NCI-H524 (cell line): ENCODE measurements at places on chromosomes 3 and 15.

DNA sequence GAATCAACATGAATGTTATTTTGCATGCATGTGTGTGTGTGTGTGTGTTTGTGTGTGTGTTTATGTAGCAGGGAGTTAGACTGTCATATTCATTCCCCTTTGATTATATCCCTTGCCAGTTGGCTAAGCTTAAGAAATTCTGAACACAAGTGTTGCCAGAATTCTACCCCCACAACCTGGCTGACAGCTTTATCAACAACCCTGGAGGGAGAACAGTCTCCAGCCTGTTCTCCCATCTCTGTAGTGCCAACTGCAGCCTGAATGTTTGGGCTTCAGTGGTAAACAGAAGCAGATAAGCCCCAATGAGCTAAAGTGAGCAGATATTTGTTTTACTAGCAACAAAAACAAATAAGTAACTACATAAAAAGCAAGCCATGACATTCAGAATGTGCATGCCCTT, 162.6 kb upstream of the ABI3BP start:
- no peak for DNase-seq

DNA sequence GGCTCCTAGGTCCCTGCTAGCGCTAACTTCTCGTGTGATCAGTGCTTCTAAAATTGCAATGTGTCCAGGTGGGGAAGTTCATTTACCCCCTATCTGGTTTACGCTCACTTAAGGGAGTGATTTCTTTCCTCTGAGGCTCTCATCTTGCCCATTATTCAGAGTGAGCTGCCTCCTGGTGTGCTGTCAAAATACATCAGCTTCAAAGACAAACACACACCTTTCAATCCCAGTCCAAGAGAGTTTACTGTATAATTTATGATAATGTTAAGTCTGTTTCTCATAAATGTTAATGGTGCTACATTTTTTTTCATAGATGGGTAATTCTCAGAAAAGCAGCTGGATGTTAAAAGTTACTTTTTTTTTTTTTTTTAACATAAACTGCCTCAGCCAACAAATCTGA, 112.3 kb downstream of the RORA start:
- peak; percentile 9 for DNase-seq

DNA sequence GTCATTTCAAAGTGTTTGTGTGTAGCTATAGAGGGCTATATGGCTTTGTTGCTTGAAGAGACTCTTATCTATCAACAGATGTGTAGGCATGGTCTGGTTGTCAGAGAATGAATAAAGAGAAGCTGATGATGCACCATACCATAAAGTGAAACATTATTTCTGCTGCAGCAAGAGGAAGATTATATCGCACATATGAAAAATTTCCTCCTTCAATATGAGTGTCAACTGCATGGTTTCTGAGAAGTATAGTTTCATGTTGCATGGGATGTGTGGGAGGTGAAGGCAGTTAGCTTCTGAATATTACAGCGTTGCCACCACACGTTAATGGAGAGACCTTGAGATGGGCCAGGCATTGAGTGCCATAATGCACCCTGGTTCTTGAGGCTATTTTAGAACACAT, 217.9 kb downstream of the SATB1 start:
- DNase-seq = no peak

DNA sequence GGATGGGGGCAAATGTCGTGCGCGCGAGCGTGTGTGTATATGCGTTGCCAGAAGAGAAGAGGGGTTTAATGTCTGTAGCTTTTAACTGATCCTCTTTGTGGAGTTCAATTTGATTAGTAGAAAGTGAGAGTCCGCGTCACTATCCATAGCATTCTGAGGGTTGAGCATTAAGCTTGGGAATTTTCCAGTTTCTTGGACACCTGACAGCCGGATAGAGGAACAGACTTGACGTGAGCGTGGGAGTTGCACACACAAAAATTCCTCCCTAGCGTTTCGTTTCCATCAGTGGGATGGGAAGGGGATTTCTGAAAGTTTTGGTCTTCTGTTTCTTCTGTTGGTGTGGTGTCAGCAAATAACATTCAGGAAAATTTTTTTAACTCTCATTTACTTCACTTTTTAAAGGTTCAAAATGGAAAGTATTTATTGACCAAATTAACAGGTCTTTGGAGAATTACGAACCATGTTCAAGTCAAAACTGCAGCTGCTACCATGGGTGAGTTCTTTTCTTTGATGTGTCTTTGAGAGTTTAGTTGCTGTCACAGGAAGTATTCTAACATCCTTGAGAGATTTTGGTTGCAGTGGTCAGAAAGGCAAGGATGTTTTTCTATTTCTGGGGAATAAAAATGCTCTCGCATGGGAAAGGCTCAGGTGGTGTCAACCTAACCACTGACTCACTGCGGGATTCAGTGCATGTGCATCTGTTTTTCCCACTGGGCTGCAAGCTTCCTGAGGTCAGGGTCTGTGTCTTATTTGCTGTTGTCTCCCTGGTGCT, 841 bp downstream of the POGLUT1 start:
- DNase-seq = no peak

DNA sequence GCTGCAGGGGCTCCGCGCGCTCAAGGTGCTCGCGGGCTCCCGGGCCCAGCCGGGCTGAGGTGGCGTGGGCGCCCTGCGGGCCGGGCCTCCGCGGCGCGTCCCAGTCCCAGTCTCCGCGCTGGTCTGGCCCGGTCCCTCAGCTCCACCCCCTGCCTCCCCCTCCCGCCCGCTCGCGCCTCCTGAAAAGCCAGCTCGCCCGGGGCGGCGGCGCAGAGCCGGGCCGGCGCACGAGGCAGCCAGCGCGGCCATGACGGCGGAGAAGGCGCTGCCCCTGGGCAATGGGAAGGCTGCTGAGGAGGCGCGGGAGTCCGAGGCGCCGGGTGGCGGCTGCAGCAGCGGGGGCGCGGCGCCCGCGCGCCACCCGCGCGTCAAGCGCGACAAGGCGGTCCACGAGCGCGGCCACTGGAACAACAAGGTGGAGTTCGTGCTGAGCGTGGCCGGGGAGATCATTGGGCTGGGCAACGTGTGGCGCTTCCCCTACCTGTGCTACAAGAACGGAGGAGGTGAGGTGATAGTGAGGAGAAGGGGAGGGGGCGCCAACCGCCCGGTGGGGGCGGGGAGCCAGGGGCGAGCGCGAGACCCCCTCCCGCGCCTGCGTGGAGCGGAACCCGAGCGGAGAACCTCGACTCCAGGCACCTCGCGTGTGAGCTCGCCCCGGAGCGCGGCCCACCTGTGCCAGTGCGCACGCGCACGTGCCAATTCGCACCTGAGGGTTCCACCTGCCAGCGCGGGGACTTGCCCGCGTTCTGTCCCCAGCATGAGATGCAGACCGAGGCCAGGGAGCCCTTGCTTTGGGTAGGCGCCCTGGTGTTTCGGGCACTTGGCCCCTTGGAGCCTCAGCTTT, at the start of gene SLC6A11:
TSS of gene SLC6A11 (plus strand) at position 210 of the 844 bp plus-strand sequence. CDS start at position 248, 38 bp downstream.
- peak; percentile 16 for DNase-seq

DNA sequence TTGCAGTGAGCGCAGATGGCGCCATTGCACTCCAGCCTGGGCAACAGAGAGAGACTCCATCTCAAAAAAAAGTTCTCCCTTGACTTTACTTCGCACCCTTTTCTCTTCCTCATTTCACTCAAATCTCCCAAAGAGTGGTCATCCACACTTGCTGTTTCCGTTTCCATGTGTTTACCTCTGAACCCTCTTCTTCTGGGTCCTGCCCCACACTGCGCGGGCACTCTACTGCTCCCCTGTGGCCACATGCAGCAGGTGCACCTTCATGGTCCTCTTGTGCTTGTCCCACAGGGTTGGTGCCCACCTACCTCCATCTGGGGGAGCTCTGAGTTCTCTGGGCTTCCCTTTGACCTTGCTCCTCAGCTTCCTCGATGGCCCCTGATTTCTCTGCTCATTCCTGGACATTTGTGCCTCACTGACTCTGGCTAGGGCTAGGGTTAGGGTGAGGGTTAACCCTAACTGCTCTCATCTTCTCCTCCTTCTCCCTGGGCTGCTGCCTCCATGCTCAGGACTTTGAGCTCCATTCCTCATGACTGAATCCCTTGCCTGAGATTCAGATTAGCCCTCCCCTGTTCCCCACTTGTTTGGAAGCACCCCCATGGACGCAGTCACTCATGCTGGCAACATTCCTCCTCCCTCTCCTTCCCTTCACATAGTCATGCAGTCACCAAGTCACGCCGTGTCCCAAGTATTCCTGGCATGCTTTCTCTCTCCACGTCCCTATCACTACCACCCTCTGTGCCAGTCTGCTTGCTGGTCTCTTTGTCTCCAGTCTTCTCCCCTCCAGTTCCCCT, 26.6 kb upstream of the KY start:
- peak; percentile 21 for DNase-seq

- DNase-seq = no peak
Measured at GRCh38 chr3:193774916-193775285, 181.9 kb downstream of the OPA1 start.

- no peak for DNase-seq
Measured at GRCh38 chr15:50993598-50993997, 85.1 kb downstream of the AP4E1 start.

- DNase-seq = no peak
Measured at GRCh38 chr15:77573802-77574201, 58.9 kb downstream of the LINGO1 start.

- DNase-seq = peak; percentile 71
Measured at GRCh38 chr3:124467980-124468902, 262.0 kb upstream of the UMPS start.

GRCh38 chr15:32652178-32652577, 10.7 kb downstream of the SCG5 start:
- DNase-seq = no peak

DNA sequence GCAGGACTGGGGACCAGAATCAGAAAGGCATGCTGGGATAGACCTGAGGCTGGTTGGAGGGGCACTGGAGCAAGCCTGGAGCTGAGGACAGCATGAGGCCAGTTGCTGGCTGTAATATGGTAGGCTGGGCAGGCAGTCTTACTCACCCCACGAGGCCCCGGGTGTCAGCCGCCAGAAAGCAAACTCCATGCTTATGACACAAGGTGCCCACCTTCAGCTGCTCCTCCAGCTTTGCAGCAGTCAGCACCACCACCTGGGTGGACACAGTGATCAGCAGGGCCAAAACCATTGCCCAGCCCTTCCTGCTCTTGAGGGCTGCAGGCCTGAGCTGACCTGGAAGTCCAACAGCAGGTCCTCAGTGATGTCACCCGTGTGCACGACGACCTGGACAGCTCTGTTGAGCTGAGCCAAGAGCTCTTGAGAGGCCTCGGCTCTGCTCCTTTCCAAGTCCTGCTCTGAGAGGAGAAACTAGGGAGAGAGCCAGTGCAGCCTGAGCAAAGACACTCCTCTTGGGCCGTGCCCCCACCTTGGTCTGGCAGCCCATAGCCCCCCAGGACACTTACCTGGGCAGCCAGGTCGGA, 747 bp downstream of the UBA7 start:
- DNase-seq = no peak

DNA sequence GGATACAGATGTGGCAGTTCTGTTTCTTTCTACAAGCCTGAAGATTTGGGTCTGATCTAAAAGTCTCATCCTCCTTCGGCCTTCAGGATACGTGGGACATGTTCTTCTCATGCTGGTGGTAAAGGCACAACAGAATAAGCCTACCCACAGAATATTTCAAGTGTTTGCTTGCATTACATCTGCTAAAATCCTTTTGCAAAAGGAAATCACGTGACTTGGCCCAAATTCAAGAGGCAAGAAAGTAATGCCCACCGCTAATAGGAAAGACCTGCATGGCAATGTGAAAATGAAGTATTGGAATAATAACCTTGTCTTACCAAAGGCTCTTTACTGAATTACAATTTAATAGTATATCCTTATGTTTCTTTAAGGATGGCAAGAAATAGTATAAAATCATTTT, 439.9 kb upstream of the TGFBR2 start:
- DNase-seq = no peak

DNA sequence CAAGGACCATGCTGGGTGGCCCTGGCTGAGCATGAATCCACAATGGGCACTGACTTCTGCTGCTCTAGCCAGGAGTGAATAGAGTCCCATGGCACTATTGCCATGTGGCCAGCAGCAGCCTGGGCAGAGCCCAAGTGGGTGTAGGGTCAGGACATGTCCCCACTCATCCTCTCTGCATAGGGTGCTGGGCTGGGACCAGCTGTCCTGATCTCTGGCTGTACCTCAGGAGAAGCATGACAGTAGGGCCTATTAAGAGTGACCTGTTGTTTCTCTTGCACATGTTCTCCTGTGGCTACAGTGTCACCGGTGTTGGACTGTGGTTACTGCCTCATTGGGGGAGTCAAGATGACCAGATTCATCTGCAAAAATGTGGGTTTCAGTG, 46.9 kb downstream of the DLEC1 start:
- no peak for DNase-seq

GRCh38 chr3:190616637-190617036, 102.8 kb downstream of the IL1RAP start:
- no peak for DNase-seq

GRCh38 chr15:43206054-43206453, 14.8 kb downstream of the EPB42 start:
- no peak for DNase-seq

- DNase-seq = no peak
Measured at GRCh38 chr3:190265796-190266195, 56.5 kb downstream of the CLDN1 start.

GRCh38 chr15:40846841-40847222, 3.0 kb downstream of the SPINT1 start:
- DNase-seq = no peak

DNA sequence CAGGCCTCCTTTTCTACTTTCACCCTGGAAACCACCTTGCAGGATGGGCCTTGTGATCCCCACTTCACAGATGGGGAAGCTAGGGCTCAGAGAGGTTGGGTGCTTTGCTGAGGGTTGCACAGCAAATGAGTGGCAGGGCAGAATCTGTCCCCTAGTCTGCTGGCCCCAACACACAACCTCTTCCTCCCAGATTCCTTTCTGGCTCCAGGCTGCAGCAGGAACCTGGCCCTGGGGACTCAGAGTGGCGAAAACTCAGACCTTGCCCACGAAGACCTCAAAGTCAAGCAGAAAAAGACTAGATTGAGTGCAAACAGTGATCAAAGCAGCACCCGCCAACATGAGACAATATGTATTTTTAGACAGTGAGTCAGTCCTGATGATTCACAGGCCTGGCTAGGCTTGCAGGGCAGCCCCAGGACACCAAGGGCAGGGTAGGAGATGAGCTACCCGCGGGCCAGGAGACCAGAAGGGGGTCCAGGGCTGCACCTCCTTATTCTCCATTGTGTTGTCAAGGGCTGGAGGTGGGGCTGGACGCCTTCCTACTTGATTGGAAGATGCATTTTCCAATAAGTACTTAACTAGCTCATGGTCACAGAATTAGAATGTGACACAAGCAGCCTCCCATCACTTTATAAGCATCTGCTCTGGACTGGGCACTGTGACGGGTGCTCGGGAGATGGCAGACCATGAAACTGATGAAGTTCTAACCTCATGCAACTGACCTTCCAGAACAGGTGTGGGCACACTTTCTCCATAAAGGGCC, 23.9 kb downstream of the GOLGA6L2 start:
- DNase-seq = no peak

- DNase-seq = no peak
Measured at GRCh38 chr3:185796431-185797107, 28.3 kb downstream of the IGF2BP2 start.

- no peak for DNase-seq
Measured at GRCh38 chr3:31219131-31219843, 313.4 kb upstream of the STT3B start.

- DNase-seq = no peak
Measured at GRCh38 chr3:82087958-82088357, 326.5 kb upstream of the GBE1 start.
